ENCODE measurements at places on chromosomes 2 and 18.
A peak's percentile ranks its signal among the peaks of the same experiment; 100 is the strongest.

DNA sequence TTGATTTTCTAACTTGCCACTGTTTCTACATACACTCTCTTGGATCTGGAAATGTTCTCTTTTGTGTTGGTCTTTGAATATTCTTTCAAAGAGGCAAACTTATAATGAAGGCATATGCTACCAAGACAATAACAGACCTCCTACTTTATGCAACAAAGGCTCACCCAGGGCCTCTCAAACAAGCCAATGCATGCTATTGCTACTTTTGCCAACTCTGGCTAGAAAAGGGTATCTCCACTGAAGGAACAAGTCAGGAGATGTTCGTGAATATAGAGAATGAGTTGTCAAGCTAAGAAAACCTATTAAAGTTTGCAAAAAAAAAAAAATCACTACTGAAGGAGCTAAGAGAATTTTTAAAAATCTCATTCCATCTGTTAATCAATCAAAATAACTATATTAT is 15.9 kb upstream of the DSG2 start:
- no peak for ATAC-seq

DNA sequence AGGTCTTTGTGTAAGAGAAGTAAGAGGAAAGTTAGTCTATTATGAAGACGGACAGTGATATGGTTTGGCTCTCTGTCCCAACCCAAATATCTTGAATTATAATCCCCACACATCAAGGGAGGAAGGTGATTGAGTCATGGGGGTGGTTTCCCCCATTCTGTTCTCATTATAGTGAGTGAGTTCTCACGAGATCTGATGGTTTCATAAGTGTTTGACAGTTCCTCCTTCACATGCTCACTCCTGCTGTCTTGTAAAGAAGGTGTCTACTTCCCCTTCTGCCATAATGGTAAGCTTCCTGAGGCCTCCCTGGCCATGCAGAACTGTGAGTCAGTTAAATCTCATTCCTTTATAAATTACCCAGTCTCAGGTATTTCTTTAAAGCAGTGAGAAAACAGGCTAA is 67.6 kb downstream of the NEURL3 start:
- no peak for ATAC-seq

GRCh38 chr18:76615065-76615733 is 120.2 kb upstream of the ZNF516 start:
- no peak for ATAC-seq

DNA sequence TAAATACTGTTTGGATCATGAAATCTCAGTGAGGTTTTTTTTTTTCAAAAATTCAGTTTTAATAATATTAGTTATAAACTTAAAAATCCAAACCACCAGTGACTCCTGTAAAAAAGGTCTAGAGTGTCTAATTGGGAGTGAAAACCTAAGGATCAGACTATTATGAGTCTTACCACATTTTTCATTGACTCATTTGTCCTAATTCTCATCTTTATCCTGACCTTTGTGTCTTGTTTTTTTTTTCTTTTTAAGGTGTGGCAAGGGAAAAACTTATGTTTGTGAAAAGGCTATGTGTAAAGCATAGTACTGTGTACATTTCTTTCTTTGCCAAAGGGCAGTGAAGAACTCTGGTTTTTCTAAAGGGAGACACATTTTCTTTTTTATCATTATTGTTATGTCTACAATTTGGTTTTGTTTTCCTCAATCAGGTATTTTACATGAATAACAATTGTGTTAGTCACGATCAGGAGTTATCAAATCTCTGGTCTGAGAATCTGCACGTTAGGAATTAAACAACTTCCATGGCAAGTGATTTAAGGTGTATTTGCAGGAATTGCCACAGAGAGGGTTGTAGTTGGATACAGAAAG is 52.6 kb downstream of the RHBDD1 start:
- ATAC-seq = no peak

GRCh38 chr2:148978026-148978685 is 60.3 kb upstream of the LYPD6B start:
- no peak for ATAC-seq

GRCh38 chr18:62898359-62898758 is 183.0 kb downstream of the PHLPP1 start:
- ATAC-seq = no peak

DNA sequence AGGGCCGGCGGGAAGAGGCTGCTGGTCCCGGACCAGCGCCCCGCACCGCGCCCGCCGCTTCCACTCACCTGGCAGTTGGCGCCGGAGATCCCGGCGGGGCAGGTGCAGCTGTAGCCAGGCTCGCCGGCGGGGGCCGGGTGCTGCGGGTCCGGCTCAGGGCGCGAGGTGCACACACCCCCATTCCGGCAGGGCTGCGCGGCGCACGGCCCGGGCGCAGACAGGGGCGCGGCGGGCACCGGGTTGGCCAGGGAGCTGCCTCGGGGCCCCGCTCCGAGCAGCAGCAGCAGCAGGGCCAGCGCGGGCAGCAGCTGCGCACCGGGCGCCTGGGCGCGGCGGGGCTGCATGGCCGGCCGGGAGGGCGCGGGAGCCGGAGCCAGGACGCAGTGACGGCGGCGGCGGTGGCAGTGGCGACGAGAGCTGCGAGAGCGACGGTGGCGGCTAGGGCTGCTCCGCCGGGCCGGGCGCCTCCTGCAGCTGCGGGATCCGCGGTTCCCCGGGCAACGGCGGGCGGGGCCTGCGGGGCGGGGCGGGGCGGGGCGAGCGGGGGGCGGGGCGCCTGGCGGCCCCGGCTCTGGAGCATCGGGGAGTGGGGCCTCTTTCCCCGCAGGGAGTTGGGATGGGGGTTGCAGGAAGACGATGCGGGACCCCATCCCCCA is at the start of gene DNER:
Gene DNER (minus strand): TSS at position 476 of the 656 bp plus-strand sequence. CDS start 132 bp downstream, at position 344.
- ATAC-seq = peak; percentile 77

DNA sequence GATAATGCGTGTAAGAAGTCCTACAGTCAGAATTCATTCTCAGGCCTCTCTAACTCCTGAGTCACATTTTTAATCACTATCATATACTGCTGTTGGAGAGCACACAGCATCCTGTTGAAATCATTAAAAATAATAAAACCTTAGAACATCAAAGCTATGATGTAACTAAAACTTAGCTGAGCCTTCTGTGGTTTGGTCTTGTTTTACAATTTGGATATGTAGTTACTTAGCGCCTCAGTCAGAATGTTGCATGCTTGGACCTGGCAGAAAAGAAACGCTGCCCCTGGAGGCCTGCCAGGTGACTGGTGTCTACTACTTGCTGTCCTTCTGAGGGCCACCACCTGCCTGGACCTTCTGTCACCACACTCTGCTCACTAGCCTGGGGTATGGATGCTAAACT is 261.1 kb upstream of the RASGRP3 start:
- no peak for ATAC-seq

GRCh38 chr2:169623235-169623634 is 39.1 kb downstream of the PPIG start:
- ATAC-seq = no peak

- ATAC-seq = no peak
These were observed 106.1 kb downstream of the IRS1 start for GRCh38 chr2:226693521-226693920.

DNA sequence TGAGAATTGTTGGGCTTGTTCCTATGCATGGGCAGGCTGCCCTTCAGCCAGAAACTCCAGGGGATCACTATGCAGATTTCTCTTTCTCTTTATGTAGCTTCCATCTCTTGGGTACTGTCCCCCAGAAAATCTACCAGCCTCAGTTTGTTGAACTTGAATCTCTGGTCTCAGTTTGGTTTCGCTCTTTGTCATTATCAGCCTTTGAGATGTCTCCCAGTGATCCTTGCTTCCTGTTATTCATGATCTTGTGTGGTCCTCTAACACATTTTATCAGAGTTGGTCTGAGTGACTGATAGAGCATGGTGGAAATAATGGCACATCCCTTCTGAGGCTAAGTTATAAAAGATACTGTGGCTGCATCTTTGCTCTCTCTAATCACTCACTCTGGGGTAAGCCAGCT is 7.8 kb downstream of the TMEM87B start:
- no peak for ATAC-seq

- no peak for ATAC-seq
These were observed 460.7 kb upstream of the FANCL start for GRCh38 chr2:58701688-58702301.

- ATAC-seq = no peak
These were observed 24.7 kb downstream of the PAPOLG start for GRCh38 chr2:60780721-60781120.

DNA sequence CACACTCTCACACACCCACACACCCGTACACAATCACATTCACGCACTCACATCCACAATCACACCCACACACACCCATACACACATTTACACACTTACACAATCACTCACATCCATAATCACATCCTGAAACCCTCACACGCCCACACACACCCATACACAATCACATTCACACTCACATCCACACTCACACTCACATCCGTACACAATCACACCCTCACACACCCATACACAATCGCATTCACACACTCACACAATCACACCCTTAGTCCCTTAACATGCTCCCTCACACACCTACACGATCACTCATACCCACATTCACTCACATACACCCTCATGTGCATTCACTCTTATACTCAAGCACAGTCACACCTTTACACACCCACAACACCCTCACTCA is 105.8 kb downstream of the ITGB1BP1 start:
- ATAC-seq = no peak

DNA sequence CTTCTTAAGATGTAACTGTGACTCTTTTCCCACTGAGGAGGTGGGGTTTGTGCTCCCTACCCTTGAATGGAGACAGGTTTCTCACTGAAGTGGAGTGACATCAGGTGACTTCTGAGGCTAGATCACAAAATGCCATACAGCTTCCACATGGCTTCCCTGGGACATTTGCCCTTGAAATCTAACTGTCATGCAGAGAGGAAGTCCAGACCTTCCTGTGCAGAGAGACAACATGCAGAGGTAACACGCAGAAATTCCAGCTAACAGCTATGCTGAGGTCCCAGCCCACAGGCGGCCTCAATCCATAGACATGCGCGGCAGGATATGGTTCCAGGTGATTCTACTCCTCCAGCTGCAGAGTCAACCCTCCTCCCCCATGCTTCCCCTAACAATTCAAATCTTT is 119.0 kb downstream of the TRIB2 start:
- no peak for ATAC-seq

GRCh38 chr2:47339745-47340541 is 63.0 kb upstream of the MSH2 start:
- ATAC-seq = no peak

- ATAC-seq = no peak
These were observed 77.8 kb downstream of the MALT1 start for GRCh38 chr18:58748899-58749595.

- no peak for ATAC-seq
These were observed 7.1 kb downstream of the TPGS2 start for GRCh38 chr18:36821681-36822080.

GRCh38 chr2:74571058-74571457 is 16.5 kb downstream of the DOK1 start:
- ATAC-seq = no peak

- no peak for ATAC-seq
These were observed 85.0 kb downstream of the ZNF516 start for GRCh38 chr18:76410033-76410432.

- no peak for ATAC-seq
These were observed 29.6 kb downstream of the CYBRD1 start for GRCh38 chr2:171551836-171552235.

DNA sequence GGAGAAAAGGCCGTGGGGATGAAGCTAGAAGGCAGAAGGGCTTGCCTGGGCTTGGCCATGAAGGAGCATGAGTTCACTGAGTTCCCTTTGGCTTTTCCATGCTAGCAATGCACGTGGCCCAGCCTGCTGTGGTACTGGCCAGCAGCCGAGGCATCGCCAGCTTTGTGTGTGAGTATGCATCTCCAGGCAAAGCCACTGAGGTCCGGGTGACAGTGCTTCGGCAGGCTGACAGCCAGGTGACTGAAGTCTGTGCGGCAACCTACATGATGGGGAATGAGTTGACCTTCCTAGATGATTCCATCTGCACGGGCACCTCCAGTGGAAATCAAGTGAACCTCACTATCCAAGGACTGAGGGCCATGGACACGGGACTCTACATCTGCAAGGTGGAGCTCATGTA is 2.9 kb downstream of the CTLA4 start:
- no peak for ATAC-seq

DNA sequence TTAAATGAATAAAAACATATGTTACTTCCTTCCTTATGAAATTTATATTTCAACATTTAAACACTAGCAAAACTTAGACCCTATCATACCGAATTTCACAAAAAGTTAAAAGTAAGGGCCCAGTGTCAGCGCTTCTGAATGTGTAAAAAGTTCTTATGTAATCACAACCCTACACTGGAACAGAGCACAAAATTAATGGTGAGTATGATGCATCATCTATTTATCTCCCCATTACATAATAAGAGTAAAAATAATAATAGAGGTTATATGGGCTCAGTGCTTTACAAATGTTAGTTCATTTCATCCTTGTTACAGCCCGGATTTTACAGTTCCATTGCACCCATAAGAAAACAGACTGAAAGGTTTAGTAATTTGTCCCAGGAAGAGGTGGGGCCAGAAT is 144.9 kb upstream of the POU3F3 start:
- ATAC-seq = no peak

DNA sequence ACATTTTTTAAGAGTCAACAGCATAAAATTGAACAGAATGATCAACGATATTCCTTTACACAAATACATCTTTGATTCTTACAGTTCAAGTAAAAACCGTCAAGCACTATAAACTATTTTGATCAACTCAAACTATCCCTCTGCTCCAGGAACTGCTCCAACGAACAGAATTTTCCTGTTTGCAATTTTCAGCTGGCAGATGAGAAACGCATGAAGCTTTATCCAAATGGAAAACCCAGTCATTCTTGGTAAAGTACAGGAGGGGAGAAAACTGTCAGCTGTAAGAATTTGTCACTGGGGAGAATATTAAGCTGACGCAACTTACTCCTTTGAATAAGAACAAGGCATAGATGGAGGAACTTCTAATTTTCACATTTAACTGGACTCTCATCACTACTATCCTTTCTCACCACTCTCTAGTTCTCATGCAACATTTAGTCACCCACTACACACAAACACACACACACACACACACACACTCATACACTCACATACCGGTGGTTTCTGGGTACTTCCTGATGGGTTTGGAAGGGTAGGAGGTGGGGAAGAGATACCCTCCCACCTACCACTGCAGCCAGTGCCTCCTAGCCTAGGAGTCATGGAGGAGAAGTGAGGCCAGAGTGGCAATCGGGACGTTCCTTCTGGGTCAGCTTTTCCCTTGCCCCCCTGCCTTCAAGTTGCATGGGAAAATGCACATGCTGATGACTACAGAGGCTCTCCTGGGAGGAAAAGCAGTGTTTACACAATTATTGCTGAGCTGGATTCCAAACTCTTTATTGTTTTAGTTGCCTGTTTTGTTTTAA is 54.0 kb upstream of the SPATS2L start:
- ATAC-seq = no peak

GRCh38 chr2:111050701-111051376 is 69.9 kb upstream of the BCL2L11 start:
- ATAC-seq = no peak

DNA sequence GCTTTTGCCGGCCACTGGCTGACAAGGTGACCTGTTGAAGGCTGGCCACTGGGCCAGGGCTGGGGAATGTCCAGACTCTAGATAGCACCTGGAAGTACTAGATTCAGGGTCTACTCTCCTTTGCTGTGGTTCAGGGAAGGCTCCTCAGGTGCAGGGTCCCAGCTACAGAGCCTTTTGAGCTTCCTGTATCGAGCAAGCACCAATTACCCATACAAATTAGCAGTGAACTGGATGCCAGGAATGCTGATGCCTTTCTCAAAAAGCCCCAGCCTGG is 213.4 kb downstream of the CYP26B1 start:
- no peak for ATAC-seq

Measured in motor neuron (in vitro differentiated cells).